ENCODE measurements at places on chromosomes 6 and 20. TPM values are rescaled to one million over a fixed set of nuclear protein-coding genes. Genes with fewer than 3 reads are reported as not detected.

DNA sequence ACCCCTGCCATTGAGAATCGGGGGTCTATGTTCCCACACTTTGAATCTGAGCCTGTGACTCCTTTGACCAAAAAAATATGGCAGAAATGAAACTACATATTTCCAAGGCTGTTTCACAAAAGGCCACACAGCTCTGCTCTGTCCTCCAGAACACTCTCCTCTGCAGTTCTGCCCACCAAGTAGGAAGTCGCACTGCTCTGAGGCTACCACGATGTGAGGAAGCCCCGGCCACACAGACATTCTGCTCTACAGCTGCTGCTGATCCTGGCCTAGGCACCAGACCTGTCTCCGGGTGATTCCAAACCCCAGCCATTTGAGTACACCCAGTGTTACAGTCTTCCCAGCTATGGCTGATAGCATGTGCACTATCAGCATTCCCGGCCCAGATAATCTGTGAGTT is 85.1 kb downstream of the LYRM4 start:
- no peak overlapping the region for H3K4me3 ChIP-seq
- H3K27ac ChIP-seq = no peak overlapping the region
- no peak for DNase-seq
- no peaks in the 10 kb centered on the region for H3K27me3 ChIP-seq

DNA sequence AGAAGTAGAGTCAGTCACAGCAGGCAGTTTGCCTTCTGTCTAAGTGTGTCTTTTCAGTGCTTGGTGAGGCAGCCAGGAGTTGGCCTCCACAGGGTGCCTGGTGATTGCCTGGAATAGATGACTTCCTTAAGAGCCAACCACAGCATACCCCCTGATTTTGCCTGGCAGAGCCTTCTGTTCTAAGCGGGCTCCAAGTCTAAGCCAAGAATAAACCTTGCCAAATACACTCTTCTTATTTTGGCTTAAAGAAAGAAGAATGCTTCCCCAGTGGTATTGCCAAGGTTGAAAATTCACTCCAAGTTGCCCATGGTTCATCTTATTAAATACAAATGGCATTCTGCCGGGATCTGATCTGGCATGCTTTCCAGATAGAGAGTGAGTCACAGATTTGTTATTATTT is 1424.8 kb upstream of the EYS start:
- H3K27ac ChIP-seq = no peak overlapping the region
- H3K36me3 ChIP-seq = no peaks in the 10 kb centered on the region
- H3K4me1 ChIP-seq = no peaks in the 10 kb centered on the region
- H3K27me3 ChIP-seq = no peaks in the 10 kb centered on the region
- no peak overlapping the region for H3K4me3 ChIP-seq

GRCh38 chr6:81890846-81891245 is 138.4 kb upstream of the TENT5A start:
- no peak overlapping the region for H3K4me3 ChIP-seq
- no peak for DNase-seq
- H3K4me1 ChIP-seq = peaks cover 8% of the 10 kb centered on the region
- H3K27me3 ChIP-seq = no peaks in the 10 kb centered on the region
- no peaks in the 10 kb centered on the region for H3K36me3 ChIP-seq
- H3K27ac ChIP-seq = no peak overlapping the region

DNA sequence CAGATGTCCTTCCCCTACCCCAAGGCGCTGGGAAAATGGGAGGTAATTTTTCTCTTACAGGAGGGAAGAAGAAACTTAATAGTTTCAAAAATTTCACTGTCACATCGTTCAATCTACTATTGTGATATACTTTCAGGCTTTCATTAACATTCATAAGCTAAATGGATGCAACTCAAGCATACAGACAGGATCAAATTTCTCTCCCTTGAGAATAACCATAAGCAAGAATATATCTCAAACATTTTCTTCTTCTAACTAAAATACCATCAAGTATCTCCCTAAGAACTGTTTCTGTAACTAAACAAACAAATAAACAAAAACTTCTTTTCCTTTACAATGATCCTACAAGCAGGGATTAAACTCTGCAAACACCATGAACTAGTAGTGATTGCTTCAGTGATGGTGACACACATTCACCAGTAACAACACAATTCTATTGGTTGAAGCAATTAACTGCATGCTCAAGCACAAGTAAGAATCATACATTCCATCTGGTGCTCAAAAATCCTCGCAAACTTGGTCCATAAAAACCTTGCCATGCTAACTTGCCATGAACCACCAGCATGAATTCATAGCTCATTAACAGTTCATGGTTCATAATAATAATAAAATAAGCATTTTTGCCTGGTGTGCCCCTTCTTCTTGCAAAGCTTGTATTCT is 183.8 kb downstream of the PTPRK start:
- no peaks in the 10 kb centered on the region for H3K36me3 ChIP-seq
- peaks cover 9% of the 10 kb centered on the region for H3K4me1 ChIP-seq
- H3K27me3 ChIP-seq = no peaks in the 10 kb centered on the region
- DNase-seq = no peak

DNA sequence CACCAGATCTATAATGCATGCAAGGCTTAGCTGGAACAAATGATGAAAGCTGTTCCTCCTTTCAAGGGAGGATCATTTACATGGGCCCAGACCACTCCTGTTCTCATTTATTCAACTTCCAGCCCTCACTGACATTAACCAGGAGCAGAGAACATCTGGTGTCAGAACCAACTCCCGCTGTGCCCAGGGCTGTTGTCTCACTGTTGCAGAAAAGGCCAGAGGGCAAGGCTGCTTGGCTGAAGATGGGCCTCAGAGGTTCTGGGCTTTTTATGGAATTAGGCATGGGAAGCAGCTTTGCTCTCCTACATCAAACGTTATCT is 164.2 kb downstream of the GMPR start:
- no peaks in the 10 kb centered on the region for H3K36me3 ChIP-seq
- H3K4me1 ChIP-seq = no peaks in the 10 kb centered on the region
- no peak overlapping the region for H3K4me3 ChIP-seq
- no peak for DNase-seq

DNA sequence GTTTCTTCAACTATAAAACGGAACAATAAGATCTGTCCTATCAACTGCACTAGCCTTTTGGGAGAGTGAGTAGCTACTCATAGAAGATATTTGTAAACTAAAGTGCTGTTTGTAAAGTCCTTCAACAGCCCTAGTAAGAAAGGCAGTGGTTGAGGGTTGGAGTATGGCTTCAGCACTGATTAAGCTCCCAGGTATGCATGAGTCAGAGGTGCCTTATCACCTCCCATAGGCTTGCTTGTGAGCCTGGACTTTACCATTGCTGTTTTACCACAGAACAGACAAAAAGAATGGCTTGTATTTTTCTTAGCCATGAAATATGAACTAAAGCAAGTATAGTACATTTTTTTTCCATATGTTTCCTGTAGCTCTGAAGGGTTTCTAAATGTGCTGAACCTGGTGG is 44.1 kb downstream of the SAMD3 start:
- H3K27ac ChIP-seq = no peak overlapping the region
- no peaks in the 10 kb centered on the region for H3K36me3 ChIP-seq
- no peaks in the 10 kb centered on the region for H3K27me3 ChIP-seq
- no peaks in the 10 kb centered on the region for H3K4me1 ChIP-seq
- no peak for DNase-seq
- no peak overlapping the region for H3K4me3 ChIP-seq

GRCh38 chr6:26200918-26201721 is 113.9 kb downstream of the HFE start:
- H3K4me1 ChIP-seq = peaks cover 33% of the 10 kb centered on the region
- peak overlapping the region; percentile 82 for H3K4me3 ChIP-seq
- DNase-seq = peak; percentile 68
- H3K36me3 ChIP-seq = no peaks in the 10 kb centered on the region

DNA sequence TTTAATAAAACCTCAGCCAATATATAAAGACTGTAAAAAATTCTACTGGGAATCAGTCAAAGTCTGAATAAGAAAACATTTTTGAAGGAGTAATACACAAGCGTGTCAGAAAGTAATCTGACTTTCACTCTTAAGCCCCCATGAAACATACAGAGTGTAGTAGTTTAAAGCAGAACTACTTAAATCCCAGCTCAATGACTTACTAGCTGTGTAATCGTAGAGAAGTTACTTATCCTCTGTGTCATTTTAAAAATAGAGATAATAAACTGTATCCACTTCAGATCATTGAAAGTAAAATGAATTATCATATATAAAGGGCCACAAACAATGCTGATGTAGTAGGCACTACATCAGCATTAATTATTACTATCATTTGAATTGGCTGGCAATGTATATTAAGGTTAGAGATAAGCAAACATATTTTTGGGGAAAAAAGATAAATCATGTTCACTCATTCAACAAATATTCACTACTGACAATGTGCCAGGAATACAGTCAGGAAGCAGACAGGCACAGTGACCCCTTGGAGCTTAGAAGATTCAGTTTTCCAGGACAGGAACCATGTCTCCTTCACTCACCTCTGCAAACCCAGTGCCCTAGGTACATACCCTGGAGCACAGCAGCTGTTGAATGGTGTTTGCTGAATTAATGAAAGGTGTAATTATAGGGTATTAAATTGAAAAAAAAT is 14.4 kb downstream of the REPS1 start:
- peaks cover 77% of the 10 kb centered on the region for H3K4me1 ChIP-seq
- H3K27ac ChIP-seq = no peak overlapping the region
- no peaks in the 10 kb centered on the region for H3K27me3 ChIP-seq
- H3K4me3 ChIP-seq = no peak overlapping the region

DNA sequence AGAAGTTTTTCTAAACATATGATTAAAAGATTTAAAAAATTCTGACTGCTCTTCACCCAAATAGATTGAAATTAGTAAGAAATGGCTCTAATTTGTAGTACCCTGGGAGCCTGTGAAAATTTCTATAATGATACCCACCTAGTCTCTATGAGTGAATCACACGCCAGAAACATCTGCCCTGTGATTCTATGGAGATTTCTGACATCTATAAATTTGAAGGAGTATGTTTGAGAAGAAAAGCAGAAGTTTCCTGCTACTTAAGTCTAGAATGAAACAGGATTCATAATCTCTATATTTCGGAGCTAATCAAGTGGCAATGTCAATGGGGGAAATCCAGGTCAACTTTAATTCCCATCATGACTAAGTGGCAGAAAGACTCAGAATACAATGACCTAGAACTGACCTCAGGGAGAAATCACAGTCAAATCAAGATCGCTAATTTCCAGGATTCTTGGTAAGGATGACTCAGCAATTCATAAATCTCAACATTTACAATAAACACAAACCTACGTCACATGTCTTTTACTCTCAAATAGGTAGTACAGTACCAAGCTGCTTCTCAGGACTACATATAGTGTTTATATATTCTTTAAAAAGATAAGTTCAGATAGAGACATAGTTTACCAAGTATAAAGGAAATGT is 186.2 kb upstream of the TNFAIP3 start:
- H3K27ac ChIP-seq = no peak overlapping the region
- H3K27me3 ChIP-seq = no peaks in the 10 kb centered on the region
- H3K4me1 ChIP-seq = no peaks in the 10 kb centered on the region
- DNase-seq = no peak
- H3K4me3 ChIP-seq = no peak overlapping the region

DNA sequence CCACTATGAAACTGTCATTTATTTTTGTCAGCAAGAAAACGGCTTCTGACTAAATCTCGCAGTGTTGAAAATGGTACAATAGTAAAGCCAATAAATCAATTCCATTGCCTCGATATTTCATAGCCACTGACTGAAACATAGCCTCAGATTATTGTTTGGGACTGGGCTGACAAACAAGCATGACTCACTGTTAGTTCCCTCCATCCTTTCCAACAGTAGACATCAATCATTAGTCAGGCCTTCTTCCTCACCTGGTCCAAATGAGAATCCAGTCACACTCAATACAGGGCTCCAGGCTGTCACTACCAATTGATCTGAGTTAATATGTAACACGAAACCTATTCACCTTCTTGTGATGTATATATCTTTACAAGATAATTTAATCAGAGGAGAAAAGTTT is 66.1 kb downstream of the ADGRB3 start:
- H3K4me3 ChIP-seq = no peak overlapping the region
- H3K4me1 ChIP-seq = peaks cover 10% of the 10 kb centered on the region
- no peak for DNase-seq
- H3K36me3 ChIP-seq = no peaks in the 10 kb centered on the region
- H3K27me3 ChIP-seq = no peaks in the 10 kb centered on the region

DNA sequence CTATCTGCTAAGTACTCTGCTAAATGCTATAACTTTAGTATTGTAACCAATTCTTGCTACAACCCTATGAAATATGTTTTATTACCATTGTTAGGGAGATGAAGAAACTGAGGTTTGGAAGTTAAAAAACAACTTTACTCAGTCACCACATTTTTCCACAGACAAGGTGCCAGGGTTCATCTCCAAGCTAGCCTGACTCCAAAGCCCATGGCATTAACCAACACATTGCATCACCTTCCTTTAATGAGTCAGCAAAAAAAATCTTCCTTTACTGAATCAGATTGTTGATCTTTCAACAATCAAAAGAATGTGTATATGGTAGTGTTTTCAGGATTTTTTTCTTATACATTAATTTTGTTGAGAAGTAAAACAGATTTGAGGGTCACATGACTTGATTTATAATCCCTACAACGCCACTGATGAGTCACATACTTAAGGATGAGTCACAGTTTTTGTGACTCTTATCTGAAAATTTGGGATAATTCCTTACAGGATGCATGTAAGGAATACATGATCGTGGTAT is 41.5 kb downstream of the MAN1A1 start:
- H3K4me1 ChIP-seq = peaks cover 37% of the 10 kb centered on the region
- no peaks in the 10 kb centered on the region for H3K36me3 ChIP-seq

- peak overlapping the region; percentile 73 for H3K27ac ChIP-seq
- no peak overlapping the region for H3K4me3 ChIP-seq
- H3K36me3 ChIP-seq = peaks cover 5% of the 10 kb centered on the region
- peaks cover 43% of the 10 kb centered on the region for H3K4me1 ChIP-seq
These were observed 622.8 kb upstream of the EPHA7 start for GRCh38 chr6:94041945-94042709.

- peaks cover 45% of the 10 kb centered on the region for H3K27me3 ChIP-seq
- no peaks in the 10 kb centered on the region for H3K36me3 ChIP-seq
- DNase-seq = peak; percentile 84
- no peak overlapping the region for H3K4me3 ChIP-seq
- no peaks in the 10 kb centered on the region for H3K4me1 ChIP-seq
These were observed 15.8 kb upstream of the RBPJL start for GRCh38 chr20:45290677-45291355.

- DNase-seq = peak; percentile 17
- H3K4me3 ChIP-seq = no peak overlapping the region
- H3K36me3 ChIP-seq = no peaks in the 10 kb centered on the region
- no peaks in the 10 kb centered on the region for H3K4me1 ChIP-seq
- H3K27me3 ChIP-seq = no peaks in the 10 kb centered on the region
These were observed 420.3 kb upstream of the FLRT3 start for GRCh38 chr20:14757728-14758127.

DNA sequence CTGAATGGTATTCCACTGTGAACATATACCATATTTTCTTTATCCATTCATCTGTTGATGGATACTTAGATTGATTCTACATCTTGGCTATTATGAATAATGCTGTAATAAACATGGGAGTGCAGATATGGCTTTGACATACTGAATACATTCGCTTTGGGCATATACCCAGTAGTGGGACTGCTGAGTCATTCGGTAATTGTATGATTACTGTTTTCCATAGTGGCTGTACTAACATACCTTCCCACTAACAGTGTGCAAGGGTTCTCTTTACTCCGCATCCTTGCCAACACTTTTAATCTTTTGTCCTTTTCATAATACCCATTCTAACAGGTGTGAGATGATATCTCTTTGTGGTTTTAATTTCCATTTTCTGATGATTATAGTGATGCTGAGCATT is 98.2 kb upstream of the ESR1 start:
- H3K4me3 ChIP-seq = no peak overlapping the region
- H3K27me3 ChIP-seq = no peaks in the 10 kb centered on the region
- no peak overlapping the region for H3K27ac ChIP-seq
- no peak for DNase-seq

RAB5IF gene
- total RNA-seq = 90.1 TPM

COL11A2 gene
- total RNA-seq = 0.49 TPM

TBXT gene
- not detected for total RNA-seq

GMPR gene
- total RNA-seq = not detected

Data from neural progenitor cell (in vitro differentiated cells).